ENCODE measurements at places on chromosomes 4 and X.

DNA sequence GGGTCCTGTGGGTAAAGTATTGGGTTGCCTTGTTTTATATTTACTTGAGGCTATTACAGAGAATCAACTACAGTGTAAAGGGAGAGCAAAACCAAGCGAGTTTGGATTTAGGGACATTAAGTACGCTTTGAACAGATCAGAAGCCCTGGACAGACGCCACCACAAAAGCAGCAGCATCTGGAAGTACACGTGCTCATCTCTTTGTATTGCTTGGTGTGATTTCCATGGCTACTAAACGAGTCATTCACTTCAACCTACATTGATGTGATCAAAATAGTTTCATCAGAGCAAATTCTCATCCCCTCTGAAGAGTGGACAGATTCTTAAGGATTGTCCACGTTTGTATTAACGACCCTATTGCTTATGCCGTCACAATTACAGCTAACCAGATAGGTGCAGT is 85.1 kb downstream of the SORBS2 start:
- no peak for DNase-seq

- no peak for DNase-seq
Observed at GRCh38 chr4:150722908-150723362, 141.0 kb downstream of the MAB21L2 start.

DNA sequence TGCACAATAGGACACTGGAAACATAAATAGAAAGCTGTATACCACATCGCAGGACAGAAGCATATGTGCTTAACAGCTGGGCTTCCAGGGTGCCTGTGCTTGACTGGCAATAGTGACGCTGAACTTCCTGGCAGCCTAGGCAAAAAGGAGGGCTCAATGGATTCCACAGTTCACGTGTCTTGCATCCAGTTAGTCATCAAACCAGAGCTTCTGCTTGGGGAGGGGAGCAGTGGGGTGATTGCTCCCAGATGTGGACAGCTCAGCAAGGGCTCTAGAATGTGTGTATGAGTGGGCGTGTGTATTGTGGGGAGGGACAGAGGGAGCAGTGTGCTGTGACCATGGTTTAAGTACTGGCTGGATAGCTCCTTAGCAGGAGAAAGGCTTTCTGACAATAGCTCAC is 2.3 kb downstream of the PRRG3 start:
- no peak for DNase-seq

GRCh38 chrX:77436682-77437081 is 10.5 kb upstream of the FGF16 start:
- DNase-seq = no peak

DNA sequence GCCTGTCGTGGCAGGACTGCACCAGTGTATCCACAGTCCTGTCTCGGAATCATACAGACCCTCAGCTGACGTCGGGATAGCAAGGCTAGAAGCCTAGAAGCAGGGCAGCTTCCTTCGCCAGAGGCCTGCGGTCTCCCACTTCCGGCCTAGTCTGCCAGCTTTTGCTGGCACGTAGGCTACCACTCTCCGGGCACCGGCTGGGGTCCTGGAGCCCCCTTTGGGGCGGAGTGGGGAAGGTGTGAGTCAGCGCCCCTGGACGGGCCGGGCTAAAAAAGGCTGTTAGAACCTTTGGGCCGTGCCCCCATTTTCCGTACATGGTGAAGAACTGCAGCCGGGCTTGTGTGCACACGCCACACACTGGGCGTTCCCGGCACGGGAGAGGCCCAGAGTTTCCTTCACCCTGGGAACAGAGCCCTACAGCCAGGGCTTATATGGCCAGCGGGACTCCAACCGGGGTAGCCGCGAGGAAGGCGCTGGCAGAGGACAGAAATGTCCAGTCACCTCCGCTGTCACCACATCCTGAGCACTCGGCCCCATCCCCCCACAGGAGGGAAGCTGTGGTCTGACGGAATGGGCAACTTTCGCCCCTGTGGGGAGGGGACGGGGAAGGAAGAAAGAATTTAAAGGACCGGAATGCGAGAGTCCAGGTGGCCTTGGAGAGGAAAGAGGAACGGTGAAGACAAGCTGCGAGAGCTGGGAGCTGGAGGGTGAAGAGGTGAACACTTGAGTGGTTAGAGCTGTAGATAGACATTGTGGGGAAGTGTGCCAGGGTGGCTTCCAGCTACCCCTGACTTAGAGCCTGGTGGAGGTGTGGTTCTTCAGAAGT is 4.6 kb downstream of the MAGIX start:
- peak; percentile 33 for DNase-seq

- DNase-seq = no peak
Observed at GRCh38 chr4:22202246-22202974, 253.8 kb upstream of the KCNIP4 start.

DNA sequence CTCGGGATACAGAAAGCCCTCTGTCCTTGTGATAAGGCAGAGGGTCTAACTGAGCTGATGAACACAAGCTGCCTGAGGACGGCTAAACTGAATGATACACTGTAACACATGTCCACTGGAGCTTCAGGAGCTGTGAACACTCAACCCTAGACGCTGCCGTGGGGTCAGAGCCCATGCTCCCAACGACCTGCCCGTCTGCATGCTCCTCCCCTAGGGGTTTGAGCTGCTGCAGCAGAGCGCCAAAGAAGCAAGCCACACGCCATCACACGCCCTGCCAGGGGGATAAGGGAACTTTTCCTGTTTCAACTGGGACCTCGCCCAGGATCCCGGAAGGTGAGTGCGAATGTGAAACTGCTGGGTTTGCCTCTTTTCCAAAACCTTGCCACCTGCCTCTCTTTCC is 361.8 kb downstream of the FAT4 start:
- no peak for DNase-seq

GRCh38 chr4:104451573-104451972 is 43.1 kb downstream of the CXXC4 start:
- DNase-seq = no peak

- DNase-seq = no peak
Observed at GRCh38 chrX:71489540-71489939, 43.4 kb upstream of the OGT start.

DNA sequence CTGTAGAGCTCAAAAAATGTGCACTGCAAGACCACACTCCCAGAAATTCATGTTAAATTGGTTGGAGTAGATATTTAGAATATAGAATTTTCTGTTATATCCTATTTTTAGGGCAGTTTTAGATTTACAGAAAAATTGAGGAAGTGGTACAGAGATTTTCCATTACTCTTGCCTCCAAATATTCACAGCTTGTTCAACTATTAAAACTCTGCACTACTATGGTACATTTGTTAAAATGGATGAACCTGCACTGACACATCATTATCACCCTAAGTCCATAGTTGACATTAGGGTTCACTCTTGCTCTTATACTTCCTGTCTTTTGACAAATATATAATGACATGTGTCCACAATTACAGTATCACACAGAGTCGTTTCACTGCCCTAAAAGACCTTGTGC is 1724.5 kb downstream of the C4orf33 start:
- no peak for DNase-seq

- no peak for DNase-seq
Observed at GRCh38 chrX:23936180-23936579, 28.4 kb downstream of the CXorf58 start.

GRCh38 chr4:930827-931193 is 1.3 kb downstream of the GAK start:
- DNase-seq = no peak

DNA sequence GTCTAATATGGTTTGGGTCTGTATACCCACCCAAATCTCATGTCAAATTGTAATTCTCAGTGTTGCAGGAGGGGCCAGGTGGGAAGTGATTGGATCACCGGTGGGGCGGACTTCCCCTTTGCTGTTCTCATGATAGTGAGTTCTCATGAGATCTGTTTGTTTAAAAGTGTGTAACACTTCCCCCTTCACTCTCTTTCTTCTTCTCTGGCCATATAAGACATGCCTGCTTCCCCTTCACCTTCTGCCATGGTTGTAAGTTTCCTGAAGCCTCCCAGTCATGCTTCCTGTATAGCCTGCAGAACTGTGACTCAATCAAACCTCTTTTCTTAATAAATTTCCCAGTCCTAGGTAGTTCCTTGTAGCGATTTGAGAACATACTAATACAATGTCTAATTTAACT is 19.7 kb upstream of the SCRG1 start:
- no peak for DNase-seq

- no peak for DNase-seq
Observed at GRCh38 chr4:159018062-159018629, 84.7 kb upstream of the RAPGEF2 start.

DNA sequence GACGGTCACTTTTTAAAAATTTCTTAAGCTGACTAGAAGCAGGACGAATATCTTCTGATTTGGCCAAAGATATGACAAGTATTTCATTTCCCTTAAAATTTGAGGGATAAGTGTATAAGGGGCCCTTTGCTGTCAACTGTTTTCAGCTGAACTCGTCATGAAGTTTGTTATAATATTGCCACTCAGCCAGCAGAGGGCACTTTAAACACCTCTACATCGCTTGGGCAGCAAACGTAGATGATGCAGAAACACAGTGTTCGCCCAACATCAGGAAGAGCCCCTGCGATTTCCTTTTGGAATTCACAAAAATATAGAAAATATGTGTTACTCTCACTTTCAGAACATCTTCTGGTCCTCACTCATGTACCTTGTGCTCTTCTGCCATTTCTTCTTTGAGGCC is 435.7 kb upstream of the FMR1 start:
- DNase-seq = no peak

GRCh38 chr4:38146383-38146782 is 186.2 kb downstream of the PTTG2 start:
- no peak for DNase-seq

GRCh38 chr4:78616046-78616498 is 64.5 kb downstream of the ANXA3 start:
- no peak for DNase-seq

DNA sequence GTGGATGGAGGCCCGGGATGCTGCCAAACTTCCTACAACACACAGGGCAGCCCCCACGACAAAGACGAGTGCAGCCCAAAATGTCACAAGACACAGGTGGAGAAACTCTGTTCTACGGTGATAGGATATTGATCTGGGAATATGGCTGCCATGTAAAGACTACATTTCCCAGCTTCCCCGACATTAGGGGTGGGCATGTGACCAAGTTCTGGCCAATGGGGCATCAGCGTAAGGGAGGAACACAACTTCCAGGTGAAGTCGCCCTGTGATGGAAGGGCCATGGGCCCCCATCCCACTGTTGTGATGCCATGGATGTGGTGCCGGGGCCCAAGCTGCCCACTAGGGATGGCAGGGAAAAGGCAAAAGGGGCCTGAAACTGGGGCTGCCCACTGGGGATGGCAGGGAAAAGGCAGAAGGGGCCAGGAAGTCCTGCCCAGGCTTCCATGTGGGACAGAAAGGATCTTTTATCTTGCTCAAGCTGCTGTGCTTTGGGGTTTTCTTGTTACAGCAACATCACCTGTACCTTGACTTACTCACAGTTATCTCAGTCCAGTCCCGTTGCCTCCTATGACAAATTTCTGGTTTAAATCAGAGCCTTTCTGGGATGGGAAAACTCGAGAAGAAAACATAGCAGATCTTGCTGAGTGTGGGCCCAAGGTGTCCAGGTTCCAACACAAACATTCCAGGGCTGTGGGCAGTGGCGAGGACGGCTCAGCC is 9.7 kb upstream of the ADRA2C start:
- no peak for DNase-seq

DNA sequence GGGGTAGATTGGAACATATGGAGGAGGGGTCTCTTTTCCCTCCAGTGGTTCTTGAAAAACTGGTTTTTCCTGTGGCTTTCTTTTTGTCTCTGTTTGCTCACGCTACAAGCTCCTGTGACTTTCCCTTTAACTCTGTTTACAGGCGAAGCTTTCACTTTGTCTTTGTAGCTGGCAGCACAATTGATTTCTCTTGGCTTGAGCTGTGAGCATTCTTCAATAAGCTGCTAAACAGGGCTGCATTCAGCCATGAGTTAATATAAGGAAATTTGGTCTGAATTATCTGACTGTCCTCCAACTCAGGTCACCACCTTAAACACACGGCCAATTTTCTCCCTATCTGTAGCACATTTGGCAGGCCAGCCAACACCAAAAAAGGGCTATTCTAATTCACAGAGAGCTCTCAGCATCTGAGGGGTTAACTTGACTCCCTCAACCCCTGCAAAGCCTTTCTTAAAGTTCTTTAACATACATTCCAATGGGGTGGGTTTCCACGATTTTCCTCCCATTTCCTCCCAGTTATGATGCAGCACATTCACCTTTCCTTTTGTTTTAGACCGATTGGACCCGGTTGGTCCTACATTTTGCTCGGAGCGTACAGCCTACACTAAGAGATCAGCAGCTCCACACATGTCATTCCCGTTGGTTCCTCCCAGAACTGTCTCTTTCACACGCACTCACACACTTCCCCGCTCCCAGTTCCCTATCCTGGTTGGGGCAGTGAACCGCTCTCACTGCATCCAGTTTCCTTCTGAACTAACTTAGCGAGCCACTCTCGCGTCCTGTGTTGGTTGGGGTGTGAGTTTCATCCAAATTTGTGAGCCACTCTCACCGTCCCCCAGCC is 45.4 kb downstream of the UGT2A3 start:
- no peak for DNase-seq

- no peak for DNase-seq
Observed at GRCh38 chr4:187227907-187228704, 504.4 kb upstream of the FAT1 start.

GRCh38 chrX:44843753-44844152 is at the start of gene DUSP21:
Gene DUSP21, plus strand, starts transcription at chrX:44844021. Its CDS starts 112 bp downstream, at chrX:44844133.
- no peak for DNase-seq

DNA sequence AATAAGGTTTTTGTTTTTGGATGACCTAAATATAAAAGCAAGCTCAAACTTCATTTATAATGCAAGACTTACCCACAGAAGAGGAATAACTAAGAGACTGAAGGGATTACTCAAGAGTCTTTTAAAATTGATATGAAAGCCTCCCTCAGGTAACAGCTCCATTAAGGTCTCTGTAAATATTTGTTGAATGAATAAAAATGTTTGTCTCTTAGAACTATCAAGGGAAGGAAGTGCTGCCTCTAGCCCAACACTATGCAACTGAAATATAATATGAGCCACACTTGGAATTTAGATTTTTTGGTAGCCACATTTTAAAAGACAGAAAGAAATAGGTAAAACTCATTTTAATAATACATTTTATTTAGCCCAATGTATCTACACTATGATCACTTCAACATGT is 127.8 kb downstream of the SH3RF1 start:
- no peak for DNase-seq

- DNase-seq = no peak
Observed at GRCh38 chrX:41722816-41723618, 964 bp upstream of the GPR82 start.

GRCh38 chr4:185183622-185184281 is 20.0 kb downstream of the CFAP97 start:
- peak; percentile 27 for DNase-seq

- DNase-seq = no peak
Observed at GRCh38 chrX:41127477-41128192, 42.4 kb downstream of the USP9X start.

DNA sequence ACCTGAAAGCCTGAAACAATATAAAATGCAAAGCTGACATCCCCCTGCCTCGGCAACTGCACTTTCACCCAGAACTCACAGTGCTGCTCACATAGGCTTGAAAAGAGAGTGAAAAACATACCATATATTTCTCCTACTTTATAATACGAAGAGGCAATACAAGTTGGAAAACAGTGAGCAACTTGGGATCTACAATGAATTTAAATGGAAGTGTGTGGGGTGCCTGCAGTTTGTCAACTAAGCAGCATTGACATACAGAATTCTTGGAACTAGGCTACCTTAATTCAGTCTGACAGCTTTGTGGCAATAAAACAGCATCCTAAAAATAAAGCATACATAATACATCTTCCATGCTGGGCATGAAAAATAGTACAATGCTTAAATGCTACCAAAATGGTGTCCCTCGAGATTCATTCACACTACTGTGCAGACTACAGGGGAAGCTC is 8.0 kb downstream of the GASK1B start:
- no peak for DNase-seq

Data from stimulated activated naive CD4-positive, alpha-beta T cell (primary cell).